ENCODE measurements at places on chromosomes 5 and 9.
A peak's percentile ranks its signal among the peaks of the same experiment; 100 is the strongest.

DNA sequence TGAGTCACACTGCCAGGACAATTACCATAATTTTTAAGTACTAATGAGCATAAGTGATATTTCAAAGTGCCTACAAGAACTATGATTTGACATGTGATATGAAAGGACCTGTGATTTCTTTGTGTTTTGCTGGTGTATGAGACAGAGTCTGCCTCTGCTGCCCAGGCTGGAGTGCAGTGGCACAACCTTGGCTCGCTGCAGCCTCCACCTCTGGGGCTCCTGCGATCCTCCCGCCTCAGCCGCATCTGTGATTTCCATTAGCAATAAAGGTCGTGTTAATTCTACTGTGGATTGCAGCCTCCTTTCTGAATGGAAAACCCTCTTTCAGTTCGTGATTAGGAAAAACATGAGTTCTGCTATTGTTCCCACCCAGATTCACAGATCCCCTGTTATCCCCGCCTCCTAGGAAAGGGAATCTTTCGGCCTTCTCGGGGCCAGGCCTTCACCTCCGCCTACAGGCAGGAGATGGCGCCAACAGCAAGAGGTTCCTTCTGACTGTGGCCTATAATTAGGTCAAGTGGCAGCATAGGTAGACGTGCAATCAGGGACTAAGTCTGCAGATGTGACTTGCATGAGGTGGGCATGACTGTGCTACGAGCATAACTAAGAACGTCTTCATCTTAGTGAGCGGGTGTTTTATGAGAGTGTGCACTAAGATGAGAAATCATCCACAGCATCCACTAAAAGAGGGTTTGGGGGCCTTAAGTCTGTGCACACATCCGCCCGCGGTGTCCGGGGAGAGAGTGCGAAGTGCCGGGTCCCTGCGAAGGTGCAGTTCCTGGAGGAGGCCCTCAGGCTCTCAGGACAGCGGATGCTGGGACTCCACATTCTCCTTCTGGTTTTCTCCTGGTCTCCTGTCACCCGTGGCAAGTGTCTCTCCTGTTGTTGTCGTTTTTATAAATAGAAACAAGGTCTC lies 23.1 kb downstream of the TRIM7 start:
- peak; percentile 89 for DNase-seq

DNA sequence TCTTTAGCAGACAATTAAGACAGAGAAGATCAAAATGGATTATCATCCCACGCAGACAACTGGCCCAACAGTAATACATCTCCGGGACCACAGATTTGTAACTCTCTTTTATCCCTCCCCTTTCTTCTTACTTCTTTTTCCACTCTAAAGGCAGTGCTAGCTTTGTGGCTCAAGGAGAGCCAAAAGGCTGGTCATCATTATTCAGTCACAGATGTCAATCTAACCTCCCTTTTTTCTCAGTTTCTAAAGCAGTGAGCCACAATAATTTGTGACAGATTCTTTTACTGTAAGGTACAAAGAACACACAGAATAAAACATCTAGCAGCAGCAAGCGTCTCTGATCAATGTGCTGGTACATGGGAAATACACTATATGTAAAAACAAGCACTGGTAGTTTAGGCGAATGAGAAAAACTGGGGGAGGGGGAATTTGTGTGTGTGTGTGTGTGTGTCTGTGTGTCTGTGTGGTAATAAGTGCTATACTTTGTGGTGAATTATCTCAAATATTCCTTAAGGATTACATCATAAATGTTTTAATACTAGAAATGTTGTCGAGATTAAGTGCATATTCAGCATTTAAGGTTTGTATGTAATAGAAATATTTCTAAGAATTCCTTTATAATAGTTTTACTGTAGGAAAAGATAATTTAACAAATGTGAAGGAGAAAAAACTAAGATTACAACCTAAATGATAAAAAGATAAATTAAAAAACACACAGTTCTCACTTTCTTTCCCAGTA lies 140.2 kb downstream of the DENND1A start:
- no peak for DNase-seq

GRCh38 chr5:123628860-123629544 lies 117.0 kb downstream of the CSNK1G3 start:
- no peak for DNase-seq

DNA sequence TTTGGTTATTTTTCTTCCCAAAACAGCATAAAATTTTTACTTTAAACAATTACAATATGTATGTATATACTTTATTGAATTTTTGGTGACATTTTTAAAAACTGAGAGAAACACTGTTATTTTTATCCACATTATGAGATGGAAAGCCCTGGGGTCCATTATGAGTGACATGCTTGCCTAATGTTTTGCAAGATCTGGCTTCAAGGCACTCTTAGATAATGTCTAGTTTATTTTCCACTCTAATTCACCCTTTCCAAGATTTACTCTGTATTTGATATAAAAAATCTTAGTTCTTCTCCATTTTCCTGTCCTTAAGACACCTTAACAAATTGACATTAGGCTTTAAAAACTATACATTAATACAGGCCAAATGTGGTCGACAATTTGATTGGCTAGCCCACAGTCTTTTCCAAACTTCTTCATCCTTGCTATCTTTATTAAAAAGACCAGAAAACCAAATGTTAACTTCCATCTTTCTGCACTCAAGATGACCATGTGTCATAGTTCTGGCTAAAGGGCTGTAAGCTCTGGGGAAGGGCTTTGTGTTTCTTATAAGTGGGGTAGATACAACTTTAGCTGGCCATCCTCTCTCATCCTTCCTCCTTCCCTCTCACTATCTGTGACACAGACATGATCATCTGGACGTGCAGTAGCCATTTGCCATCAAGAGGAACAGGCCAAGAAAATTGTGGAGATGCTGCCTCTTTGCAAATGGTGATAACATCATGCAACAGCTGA lies 561.1 kb downstream of the PDE4D start:
- no peak for DNase-seq

- no peak for DNase-seq
These were observed 77.4 kb downstream of the OTULIN start for GRCh38 chr5:14741801-14742440.
